ENCODE measurements at places on chromosomes 7 and 10.

DNA sequence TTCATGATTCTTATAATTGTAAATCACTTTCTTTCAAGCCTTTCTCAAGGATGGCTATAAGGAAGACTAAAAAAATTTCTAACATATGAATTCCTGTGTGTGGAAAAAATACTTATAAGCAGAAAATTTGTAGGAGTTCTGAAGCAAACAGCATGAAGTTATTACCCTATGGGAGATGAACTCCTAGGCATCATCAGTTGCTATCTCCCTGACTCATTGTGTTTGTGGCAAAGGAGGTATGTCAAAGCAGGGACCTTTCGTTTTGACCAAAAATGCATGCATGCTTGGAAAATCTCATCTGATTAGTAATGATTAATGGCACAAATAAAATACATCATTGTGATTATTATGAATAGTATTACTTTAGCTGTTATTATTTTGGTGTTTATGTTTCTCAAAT is 59.4 kb downstream of the CALCR start:
- DNase-seq = no peak

- no peak for DNase-seq
Measured at GRCh38 chr10:67079126-67079525, 153.3 kb downstream of the LRRTM3 start.

GRCh38 chr10:17737027-17737965 is 14.7 kb upstream of the TMEM236 start:
- DNase-seq = no peak

- no peak for DNase-seq
Measured at GRCh38 chr7:47759056-47759706, 177.3 kb upstream of the TNS3 start.

GRCh38 chr10:124874-125273 is 10.4 kb upstream of the ZMYND11 start:
- no peak for DNase-seq

- no peak for DNase-seq
Measured at GRCh38 chr7:69130396-69130795, 467.9 kb upstream of the AUTS2 start.

DNA sequence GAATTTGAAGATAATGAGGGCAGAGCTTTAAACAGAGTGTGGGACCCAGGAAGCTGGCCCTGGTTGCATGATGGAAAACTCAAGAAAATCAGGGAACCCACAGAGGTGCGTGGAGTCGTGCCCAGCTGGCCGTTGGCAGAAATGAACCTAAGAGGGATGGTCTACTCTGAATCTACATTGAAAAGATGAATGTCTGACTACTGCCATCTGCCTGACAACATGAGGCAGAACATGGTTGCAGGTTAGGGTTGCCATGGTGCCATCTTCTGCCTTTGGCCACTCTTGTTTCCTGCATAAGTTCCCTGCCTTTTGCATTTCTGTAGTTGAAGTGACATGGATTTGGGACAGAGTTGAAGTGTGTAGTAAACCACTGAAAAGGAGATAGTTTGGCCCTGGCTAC is 138.5 kb upstream of the COBL start:
- no peak for DNase-seq

DNA sequence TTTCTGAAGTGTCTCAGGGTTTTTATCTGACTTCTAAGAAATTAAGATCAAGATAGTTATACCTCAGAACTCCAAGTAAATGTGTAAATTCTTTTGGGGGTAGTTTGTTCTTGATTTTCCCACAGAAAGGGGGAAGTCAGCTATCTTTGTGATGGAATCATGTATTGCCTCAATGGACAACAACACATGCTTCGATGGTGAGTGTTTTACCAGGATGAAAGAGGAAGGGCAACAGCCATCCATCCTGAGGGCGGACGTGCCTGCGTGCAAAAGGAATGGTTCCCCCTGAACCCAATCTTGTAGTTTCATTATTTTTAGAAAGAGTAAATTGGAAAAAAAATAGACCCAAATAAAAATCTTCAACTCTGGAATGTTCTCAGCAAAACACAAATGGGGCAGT is 67.2 kb upstream of the ZPBP start:
- no peak for DNase-seq

GRCh38 chr10:70592746-70593512 is 9.6 kb downstream of the PRF1 start:
- DNase-seq = no peak

DNA sequence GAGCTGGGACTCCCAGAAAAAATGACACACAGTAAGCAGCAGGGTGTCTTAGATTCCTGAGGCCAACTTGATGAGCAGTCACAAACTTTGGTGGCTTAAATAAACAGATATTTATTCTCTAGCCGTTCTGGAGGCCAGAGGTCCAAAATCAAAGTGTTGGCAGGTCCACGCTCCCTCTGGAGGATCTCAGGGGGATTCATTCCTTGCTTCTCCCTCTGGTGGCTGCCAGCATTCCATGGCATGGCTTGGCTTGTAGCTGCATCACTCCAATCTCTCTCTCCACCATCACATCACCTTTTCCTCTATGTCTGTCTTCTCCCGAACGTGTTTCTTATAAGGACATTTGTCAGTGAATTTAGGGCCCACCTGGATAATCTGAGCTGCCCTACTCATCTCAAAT is 98.4 kb downstream of the OSBPL3 start:
- DNase-seq = no peak

All from stimulated activated CD4-positive, alpha-beta T cell treated with anti-CD3 and anti-CD28 coated beads, Interleukin-12 subunit alpha, Interleukin-12 subunit beta, amount 100 ng/mL, for 24 hours (primary cell).